ENCODE measurements at places on chromosomes 11 and 22.

- DNase-seq = no peak
Measured at GRCh38 chr11:47571895-47572294, 6.5 kb downstream of the PTPMT1 start.

- peak; percentile 69 for DNase-seq
Measured at GRCh38 chr22:23849009-23850006, 8.4 kb upstream of the SLC2A11 start.

DNA sequence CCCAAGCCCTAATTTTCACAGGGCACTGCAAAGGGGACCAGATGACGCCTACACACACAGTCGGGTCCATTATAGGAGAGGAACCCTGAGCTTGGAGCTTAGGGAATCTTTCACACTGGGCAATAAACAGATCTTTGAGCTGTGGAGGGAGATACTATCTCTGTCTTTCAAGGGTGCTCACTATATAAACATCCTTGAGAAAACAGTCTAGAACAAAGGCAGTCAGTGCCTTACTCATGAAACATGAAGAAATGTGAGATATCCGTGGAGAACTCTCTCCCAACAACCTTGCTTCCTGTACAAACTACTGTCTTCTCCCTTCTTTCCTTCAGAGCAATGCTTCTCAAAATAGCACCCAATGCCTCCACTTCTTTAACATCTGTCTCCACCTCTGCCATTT lies 109.0 kb upstream of the APOA1 start:
- no peak for DNase-seq

GRCh38 chr11:47394050-47394321 lies 14.4 kb upstream of the SLC39A13 start:
- DNase-seq = no peak

DNA sequence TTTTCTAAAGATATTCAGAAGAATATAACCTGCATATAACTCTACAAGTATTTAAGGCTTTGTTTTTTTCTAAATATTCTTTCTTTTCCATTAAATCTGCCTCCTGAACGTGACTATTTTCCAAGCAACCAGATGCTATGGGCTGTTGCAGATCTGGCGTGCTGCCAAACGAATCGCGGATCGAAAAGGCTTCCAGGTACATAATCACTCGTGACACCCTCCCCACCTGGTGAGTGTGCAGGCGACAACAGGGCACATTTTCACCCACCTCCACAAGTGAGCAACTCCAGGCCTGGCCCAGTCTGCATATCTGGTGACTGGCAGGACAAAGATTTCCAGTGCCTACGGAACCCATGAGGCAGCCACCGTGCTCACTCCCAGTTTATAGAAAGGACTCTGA lies 660.1 kb downstream of the OPCML start:
- no peak for DNase-seq

- no peak for DNase-seq
Measured at GRCh38 chr11:3977078-3977477, 117.5 kb upstream of the RRM1 start.

DNA sequence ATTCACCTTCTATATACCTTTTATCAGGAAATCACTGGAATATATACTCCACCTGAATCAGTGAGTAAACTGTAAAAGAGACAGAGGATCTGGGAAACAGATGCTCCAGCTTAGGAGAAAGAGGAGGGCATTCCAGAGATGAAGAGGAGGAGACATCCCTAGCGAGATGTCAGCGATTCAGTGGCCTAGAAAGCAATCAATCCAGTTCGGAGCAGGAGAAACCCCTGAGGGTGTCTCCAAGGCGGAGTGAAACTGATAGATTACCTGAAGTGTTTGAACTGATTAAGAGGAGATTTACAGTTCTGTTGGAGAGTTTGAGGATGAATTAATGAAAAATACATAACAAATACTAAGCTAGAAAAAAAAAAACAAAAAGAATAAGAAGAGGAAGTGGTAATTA lies 24.5 kb upstream of the TNRC6B start:
- no peak for DNase-seq

GRCh38 chr11:72433455-72434036 lies 785 bp downstream of the CLPB start:
- no peak for DNase-seq

DNA sequence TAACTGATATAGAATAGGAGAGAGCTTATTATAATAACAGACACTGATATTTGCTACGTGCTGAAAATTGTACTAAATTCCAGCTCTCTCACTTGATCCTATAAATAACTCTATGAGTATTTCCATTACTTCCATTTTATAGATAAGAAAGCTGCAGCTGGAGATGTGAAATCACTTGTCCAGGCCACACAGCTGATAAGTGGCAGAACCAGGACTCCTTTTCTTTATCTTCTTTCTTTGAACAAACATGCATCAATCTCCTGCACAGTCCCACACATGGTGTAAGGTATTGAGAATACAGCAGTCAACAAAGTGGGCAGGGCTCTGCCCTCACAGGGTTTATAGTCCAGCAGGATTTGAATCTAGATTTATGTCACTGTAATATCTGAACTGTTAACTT lies 652.1 kb downstream of the NELL1 start:
- no peak for DNase-seq

GRCh38 chr11:122157653-122158161 lies 41.7 kb upstream of the BLID start:
- DNase-seq = no peak
